ENCODE measurements at places on chromosomes 4 and X. TPM values are rescaled to one million over a fixed set of nuclear protein-coding genes. Genes with fewer than 3 reads are reported as not detected.

The PHKA1 gene
- total RNA-seq, result 2.7 TPM

The STAP1 gene
- total RNA-seq, result 0.04 TPM

The C1QTNF7 gene
- 2.8 TPM for total RNA-seq

The NLGN3 gene
- total RNA-seq, result 1.9 TPM

The ATP10D gene
- 17.1 TPM for total RNA-seq

The MORF4L2 gene
- total RNA-seq, result 327 TPM

The SYTL5 gene
- total RNA-seq, result 0.13 TPM

The MAGEA12 gene
- total RNA-seq, result not detected

The RCHY1 gene
- total RNA-seq, result 19.2 TPM

The ALPK1 gene
- total RNA-seq, result 8.7 TPM

The REELD1 gene
- not detected for total RNA-seq

The ANKRD17 gene
- 42.8 TPM for total RNA-seq

The NXF2 gene
- total RNA-seq, result not detected

The SPOCK3 gene
- total RNA-seq, result 1.8 TPM

The SSX2 gene
- total RNA-seq, result not detected

The LRIT3 gene
- 0.09 TPM for total RNA-seq

The PTPN13 gene
- total RNA-seq, result 10.5 TPM

The LDOC1 gene
- total RNA-seq, result 6.5 TPM

The MAGEB1 gene
- not detected for total RNA-seq

The ANXA10 gene
- not detected for total RNA-seq

The MAOA gene
- total RNA-seq, result 0.44 TPM

The NLRP2B gene
- total RNA-seq, result 0.04 TPM

The GABRB1 gene
- total RNA-seq, result not detected

The OCIAD2 gene
- total RNA-seq, result 8.7 TPM

The CCDC158 gene
- total RNA-seq, result 0.18 TPM

The GABRG1 gene
- 0.04 TPM for total RNA-seq

The CSAG3 gene
- total RNA-seq, result not detected

The TCEAL7 gene
- total RNA-seq, result 155 TPM

The SATL1 gene
- 0.31 TPM for total RNA-seq

The ARHGAP36 gene
- total RNA-seq, result 288 TPM

The RADX gene
- total RNA-seq, result 2.3 TPM

The CDX4 gene
- not detected for total RNA-seq

The TBC1D25 gene
- total RNA-seq, result 3.9 TPM

The RAB33B gene
- 9.7 TPM for total RNA-seq

The CLIC2 gene
- 3.8 TPM for total RNA-seq

The PNMA3 gene
- total RNA-seq, result 1.2 TPM

The PCDH18 gene
- 74.5 TPM for total RNA-seq

The FAM184B gene
- 5.1 TPM for total RNA-seq

The TLR8 gene
- 0.44 TPM for total RNA-seq

The HDX gene
- total RNA-seq, result 4.7 TPM
